ENCODE measurements at places on chromosomes 7 and 10. TPM values are rescaled to one million over a fixed set of nuclear protein-coding genes. Genes with fewer than 3 reads are reported as not detected.

GRCh38 chr7:98303176-98303865 lies 21.8 kb downstream of the BRI3 start:
- no peak for DNase-seq
- H3K27me3 ChIP-seq, result no peaks in the 10 kb centered on the region
- no peak overlapping the region for H3K27ac ChIP-seq
- H3K36me3 ChIP-seq, result no peaks in the 10 kb centered on the region

- no peak overlapping the region for H3K27ac ChIP-seq
- H3K4me1 ChIP-seq, result no peaks in the 10 kb centered on the region
- peak; percentile 13 for DNase-seq
- H3K27me3 ChIP-seq, result no peaks in the 10 kb centered on the region
- peaks cover 15% of the 10 kb centered on the region for H3K36me3 ChIP-seq
These were observed 58.0 kb upstream of the STRIP2 start for GRCh38 chr7:129376076-129376777.

DNA sequence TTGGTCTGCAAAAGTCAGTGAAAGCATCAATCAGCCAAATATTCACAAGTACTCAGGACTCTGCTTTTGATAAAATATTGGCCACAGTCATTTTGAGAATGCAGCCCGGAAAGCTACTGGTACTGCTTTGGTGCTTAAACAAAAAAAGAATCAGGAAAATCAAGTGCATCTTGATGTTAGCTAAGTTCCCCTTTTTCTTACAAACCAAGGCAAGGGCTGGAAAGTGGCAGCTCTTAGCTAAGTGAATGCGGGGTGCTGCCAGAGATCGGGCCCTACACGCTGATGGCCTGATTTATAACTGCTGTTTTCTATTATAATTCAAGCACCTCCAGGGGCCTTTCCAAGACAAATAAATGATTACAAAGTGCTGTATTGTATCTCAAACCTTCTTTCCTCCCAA lies 136.8 kb upstream of the MGMT start:
- DNase-seq, result no peak
- H3K27ac ChIP-seq, result no peak overlapping the region
- H3K27me3 ChIP-seq, result peaks cover 14% of the 10 kb centered on the region
- no peaks in the 10 kb centered on the region for H3K36me3 ChIP-seq
- peaks cover 4% of the 10 kb centered on the region for H3K4me1 ChIP-seq

GRCh38 chr10:111996103-111996502 lies 187.5 kb downstream of the GPAM start:
- no peak overlapping the region for H3K27ac ChIP-seq
- H3K27me3 ChIP-seq, result peaks cover 23% of the 10 kb centered on the region
- no peak for DNase-seq
- no peaks in the 10 kb centered on the region for H3K36me3 ChIP-seq

DNA sequence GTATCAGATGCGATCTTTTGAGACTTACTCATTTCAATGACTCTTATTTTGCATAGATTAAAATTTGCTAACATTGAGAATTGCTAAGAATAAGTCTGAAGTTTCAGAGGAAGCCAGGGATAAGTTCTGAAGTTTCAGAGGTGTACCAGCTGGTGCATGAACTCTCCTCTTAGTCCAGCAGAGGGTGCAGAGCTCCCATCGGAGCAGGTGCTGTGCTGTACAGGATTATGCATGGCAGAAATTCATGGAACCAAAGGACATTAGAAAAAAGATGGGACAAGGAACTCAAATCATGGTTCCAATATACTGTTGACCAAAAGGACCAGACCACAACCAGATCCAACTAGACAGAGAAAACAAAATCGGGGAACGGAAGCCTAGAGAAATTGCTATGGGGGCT lies 41.9 kb downstream of the MGAM2 start:
- no peaks in the 10 kb centered on the region for H3K4me1 ChIP-seq
- H3K36me3 ChIP-seq, result no peaks in the 10 kb centered on the region
- DNase-seq, result no peak
- H3K27me3 ChIP-seq, result peaks cover 1% of the 10 kb centered on the region
- H3K4me3 ChIP-seq, result no peak overlapping the region

GRCh38 chr7:1086588-1087464 lies 1.1 kb upstream of the GPER1 start:
- H3K27me3 ChIP-seq, result no peaks in the 10 kb centered on the region
- DNase-seq, result peak; percentile 47
- H3K4me3 ChIP-seq, result peak overlapping the region; percentile 85
- no peak overlapping the region for H3K27ac ChIP-seq

DNA sequence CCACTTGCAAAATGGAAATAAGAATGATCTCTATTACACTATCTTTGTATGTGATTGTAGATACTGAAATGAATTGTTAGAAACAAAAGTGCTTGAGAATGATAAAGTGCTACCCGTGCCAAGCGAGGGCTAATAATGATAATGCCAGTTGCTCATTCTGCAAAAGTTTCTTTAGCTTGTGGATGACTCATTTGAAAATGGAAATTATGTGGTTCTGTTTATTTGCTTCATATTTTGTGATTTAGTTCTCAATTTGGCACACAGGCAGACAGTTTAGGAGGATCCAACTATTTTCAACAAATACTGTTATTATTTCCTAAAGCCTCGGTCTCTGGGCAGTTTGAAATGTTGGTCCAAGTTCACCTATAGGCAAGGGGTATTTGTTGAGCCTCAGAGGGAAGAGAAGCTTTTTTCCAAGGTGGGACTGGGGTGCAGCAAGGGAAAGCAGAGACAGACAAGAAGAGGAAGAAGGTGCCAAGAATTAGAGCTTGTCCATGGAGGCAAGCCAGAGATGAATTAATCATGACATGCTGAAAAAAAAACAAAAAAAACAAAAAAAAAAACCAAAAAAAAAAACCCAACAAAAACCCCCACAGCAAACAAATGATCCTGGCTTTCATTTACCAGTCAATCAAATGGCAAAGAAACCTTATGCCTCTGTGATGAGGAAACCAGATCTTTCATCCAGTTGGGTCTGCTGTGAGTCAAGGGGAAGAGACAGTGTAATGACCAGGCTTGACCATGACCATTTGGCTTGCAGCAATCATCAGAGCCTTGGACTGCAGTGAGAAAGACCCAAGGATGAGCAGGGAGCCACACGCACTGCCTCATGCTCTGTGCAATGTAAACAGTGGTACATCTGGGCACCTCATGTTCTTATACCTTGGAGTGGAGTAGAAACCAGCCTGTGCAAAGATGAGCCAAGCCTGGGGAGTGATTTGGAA lies 285.0 kb upstream of the HABP2 start:
- H3K36me3 ChIP-seq, result no peaks in the 10 kb centered on the region
- no peak for DNase-seq
- no peaks in the 10 kb centered on the region for H3K4me1 ChIP-seq

GRCh38 chr10:687583-688311 lies 1.7 kb downstream of the DIP2C start:
- H3K4me1 ChIP-seq, result peaks cover 3% of the 10 kb centered on the region
- H3K27ac ChIP-seq, result no peak overlapping the region
- peaks cover 38% of the 10 kb centered on the region for H3K27me3 ChIP-seq
- H3K4me3 ChIP-seq, result no peak overlapping the region
- no peak for DNase-seq
- peaks cover 4% of the 10 kb centered on the region for H3K36me3 ChIP-seq

- no peak for DNase-seq
- H3K27me3 ChIP-seq, result peaks cover 18% of the 10 kb centered on the region
- no peak overlapping the region for H3K4me3 ChIP-seq
These were observed 676 bp downstream of the PLAC9 start for GRCh38 chr10:80133206-80133605.

GRCh38 chr7:114922026-114922651 lies at the start of gene MDFIC:
TSS of gene MDFIC (plus strand) at chr7:114922094. CDS start at chr7:114923034, 940 bp downstream.
- peak within 1 kb of the TSS; percentile 90 for H3K27ac ChIP-seq
- peak; percentile 45 for DNase-seq
- H3K4me1 ChIP-seq, result peaks cover 53% of the 10 kb centered on the region
- no peaks in the 10 kb centered on the region for H3K36me3 ChIP-seq
- H3K27me3 ChIP-seq, result no peaks in the 10 kb centered on the region

GRCh38 chr7:77420986-77421672 lies 5.0 kb upstream of the GSAP start:
- H3K27me3 ChIP-seq, result peaks cover 2% of the 10 kb centered on the region
- no peaks in the 10 kb centered on the region for H3K36me3 ChIP-seq
- H3K4me1 ChIP-seq, result no peaks in the 10 kb centered on the region
- DNase-seq, result no peak

DNA sequence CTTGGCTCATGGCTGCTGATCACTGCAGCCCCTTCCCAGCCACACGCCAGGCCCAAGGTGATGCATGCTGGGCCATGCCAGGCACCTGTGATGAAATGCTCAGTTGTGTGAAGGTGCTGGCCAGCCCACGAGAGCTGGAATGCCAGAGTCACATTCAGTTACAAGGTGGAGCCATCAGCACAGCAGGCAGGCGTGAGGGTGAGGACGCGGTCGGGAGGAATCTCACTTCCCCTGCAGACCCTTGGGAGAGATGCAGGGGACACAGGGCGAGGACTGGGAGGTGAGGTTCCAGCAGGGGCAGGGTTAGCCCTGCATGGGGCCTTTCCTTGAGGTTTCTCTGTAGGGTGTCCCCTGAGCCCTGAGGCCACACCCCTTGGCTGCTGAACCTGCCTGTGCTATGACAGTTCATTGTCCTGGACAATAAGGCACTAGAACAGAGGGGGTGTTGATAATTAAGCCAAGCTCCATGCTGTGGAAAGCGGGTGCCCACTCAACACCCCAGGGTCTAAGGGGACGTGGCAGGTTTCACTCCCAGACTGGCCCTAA lies 82.4 kb downstream of the ADARB2 start:
- no peak for DNase-seq
- no peak overlapping the region for H3K4me3 ChIP-seq
- no peak overlapping the region for H3K27ac ChIP-seq
- H3K27me3 ChIP-seq, result peaks cover 20% of the 10 kb centered on the region
- no peaks in the 10 kb centered on the region for H3K4me1 ChIP-seq
- H3K36me3 ChIP-seq, result no peaks in the 10 kb centered on the region

DNA sequence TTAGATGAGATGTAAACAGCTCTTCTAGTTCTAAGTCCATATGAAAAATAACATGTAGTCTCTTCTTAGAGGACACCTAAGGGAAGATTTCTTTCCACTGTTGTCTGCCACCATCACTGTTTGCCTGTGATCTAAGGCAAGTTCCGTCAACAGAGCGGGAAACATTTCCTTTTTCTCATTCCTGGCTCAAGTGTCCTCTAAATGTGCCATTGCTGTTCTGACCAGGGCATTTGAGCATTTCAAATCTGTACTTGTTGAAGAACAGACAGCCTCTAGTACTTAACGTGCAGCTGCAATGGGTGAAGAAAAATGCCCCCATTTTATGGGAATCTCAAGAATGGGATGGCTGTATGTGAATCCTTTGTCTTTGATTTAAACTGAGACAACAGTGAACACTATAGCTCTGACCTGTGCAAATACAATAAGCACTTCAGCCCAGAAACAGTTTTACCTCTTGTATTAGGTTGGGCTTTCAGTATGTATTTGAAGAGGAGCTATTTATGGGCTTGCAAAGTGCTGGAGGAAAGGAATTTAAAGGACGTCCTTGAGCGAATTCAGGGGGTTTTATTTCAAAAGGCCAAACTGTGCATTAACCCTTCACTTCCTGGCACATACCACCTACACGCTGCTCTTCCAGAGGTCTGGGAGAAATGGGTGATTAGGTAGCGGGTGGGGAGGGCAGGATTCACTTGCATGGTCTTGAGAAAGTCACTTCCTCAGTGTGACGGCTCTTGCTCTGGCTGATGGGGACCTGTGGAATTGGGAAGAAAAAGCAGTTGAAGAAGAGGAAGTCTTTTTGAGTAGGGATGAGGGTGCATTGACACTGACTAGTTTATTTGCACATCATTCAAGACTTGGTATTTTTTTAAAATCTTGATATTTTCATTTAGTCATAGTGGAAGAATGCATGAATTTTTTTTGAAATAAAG lies 66.1 kb downstream of the THNSL1 start:
- no peak overlapping the region for H3K4me3 ChIP-seq
- peaks cover 7% of the 10 kb centered on the region for H3K4me1 ChIP-seq
- no peak for DNase-seq
- H3K27ac ChIP-seq, result no peak overlapping the region
- no peaks in the 10 kb centered on the region for H3K27me3 ChIP-seq

DNA sequence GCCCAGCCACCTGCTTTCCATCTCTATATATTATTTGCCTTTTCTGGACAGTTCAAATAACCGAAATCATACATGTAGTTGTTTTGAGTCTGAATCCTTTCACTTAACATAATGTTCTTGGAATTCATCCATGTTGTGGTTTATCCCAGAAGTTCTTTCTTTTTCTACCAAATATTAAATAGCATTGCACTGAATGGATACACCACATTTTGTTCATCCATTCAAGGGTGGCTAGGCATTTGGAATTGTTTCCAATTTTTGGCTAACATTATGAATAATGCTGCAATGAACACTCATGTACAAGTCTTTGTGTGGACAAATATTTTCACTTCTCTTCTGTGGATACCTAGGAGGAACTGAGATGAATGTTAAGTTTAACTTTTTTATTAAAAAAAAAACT lies 18.0 kb downstream of the DNAJC1 start:
- H3K36me3 ChIP-seq, result peaks cover 7% of the 10 kb centered on the region
- H3K4me3 ChIP-seq, result no peak overlapping the region
- H3K27me3 ChIP-seq, result peaks cover 5% of the 10 kb centered on the region
- H3K27ac ChIP-seq, result no peak overlapping the region
- H3K4me1 ChIP-seq, result peaks cover 6% of the 10 kb centered on the region
- no peak for DNase-seq

- peaks cover 30% of the 10 kb centered on the region for H3K4me1 ChIP-seq
- peak overlapping the region; percentile 90 for H3K4me3 ChIP-seq
- H3K36me3 ChIP-seq, result peaks cover 10% of the 10 kb centered on the region
- no peaks in the 10 kb centered on the region for H3K27me3 ChIP-seq
These were observed 18.6 kb downstream of the OCM2 start for GRCh38 chr7:97971120-97971989.

DNA sequence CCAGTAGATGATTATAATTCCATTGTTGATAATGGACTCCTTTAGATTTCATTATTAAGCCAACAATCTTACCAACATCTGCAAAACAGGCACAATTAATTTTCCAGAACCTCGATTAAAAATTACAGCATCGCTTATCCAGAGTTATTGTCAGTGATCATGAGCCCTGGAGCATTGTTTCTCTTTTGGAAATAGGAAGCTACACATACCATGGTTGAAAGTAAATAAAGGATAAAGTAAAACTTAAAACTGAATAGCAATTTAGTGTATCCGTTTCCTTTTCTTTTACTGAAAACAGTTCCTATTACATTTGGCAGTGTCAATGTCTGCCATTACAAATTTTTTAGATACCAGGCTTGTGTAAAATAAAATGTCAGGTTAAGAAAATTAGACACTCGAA lies 9.9 kb upstream of the HOXA2 start:
- DNase-seq, result no peak
- H3K4me3 ChIP-seq, result no peak overlapping the region
- no peaks in the 10 kb centered on the region for H3K36me3 ChIP-seq
- H3K27ac ChIP-seq, result no peak overlapping the region

Gene CCDC3
- total RNA-seq, result 0.10 TPM

Gene TCAF2
- 15.4 TPM for total RNA-seq

Gene GGCT
- 15.7 TPM for total RNA-seq

Gene REPIN1
- 108 TPM for total RNA-seq

Gene DNTT
- not detected for total RNA-seq

Gene ADCYAP1R1
- not detected for total RNA-seq

Gene PILRB
- total RNA-seq, result 130 TPM

Gene TSPAN12
- not detected for total RNA-seq

All from naive thymus-derived CD8-positive, alpha-beta T cell (primary cell).